Activated CD8-positive, alpha-beta memory T cell treated with anti-CD3 and anti-CD28 coated beads for 1 hour (primary cell): ENCODE measurements at places on chromosomes 16 and 17.

DNA sequence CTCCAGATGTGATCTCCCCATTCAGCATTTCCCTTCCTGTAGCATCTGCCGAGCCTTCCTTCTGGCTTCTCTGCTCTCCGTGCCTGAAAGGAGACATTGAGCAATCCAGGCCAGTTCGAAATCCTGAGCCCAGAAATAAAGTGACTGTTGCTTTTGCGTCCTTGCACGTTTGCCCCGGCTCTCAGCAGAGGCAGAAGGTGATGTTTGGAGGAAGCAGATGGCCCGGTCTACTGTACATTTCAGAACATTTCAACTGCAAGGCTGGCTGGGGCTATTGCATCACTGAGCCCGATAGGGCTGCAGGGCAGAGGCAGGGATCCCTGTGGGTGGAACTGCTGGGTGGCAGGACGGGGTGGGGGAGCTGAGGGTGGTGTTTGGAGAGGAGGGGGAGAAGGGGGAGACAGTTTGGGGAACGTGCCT is 29.4 kb downstream of the IRF8 start:
- DNase-seq: no peak

GRCh38 chr17:7213895-7214299 is 5.7 kb downstream of the DLG4 start:
- DNase-seq: peak; percentile 70

GRCh38 chr16:53478965-53479364 is 24.0 kb downstream of the AKTIP start:
- no peak for DNase-seq

GRCh38 chr16:66886321-66886720 is 6.0 kb downstream of the PDP2 start:
- DNase-seq: no peak

DNA sequence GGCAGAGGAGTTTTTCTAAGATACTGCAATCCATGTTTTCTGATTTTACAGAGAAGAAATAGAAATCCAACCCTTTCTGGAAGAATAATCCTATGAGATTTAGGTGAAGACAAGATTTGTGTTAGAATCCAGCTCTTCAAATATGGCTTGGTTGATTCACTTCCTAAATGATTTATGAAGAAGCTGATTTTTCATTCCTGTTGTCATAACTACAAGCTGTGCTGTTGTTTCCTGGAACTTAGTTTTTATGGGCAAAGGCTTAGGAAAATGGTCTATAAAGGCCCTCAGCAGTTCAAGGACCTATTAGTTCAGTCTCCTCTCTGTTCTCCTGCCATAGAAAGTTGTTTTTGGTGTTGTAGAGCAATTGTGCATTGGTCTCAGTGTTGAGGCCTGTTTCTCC is 174.2 kb upstream of the FAM20A start:
- no peak for DNase-seq

DNA sequence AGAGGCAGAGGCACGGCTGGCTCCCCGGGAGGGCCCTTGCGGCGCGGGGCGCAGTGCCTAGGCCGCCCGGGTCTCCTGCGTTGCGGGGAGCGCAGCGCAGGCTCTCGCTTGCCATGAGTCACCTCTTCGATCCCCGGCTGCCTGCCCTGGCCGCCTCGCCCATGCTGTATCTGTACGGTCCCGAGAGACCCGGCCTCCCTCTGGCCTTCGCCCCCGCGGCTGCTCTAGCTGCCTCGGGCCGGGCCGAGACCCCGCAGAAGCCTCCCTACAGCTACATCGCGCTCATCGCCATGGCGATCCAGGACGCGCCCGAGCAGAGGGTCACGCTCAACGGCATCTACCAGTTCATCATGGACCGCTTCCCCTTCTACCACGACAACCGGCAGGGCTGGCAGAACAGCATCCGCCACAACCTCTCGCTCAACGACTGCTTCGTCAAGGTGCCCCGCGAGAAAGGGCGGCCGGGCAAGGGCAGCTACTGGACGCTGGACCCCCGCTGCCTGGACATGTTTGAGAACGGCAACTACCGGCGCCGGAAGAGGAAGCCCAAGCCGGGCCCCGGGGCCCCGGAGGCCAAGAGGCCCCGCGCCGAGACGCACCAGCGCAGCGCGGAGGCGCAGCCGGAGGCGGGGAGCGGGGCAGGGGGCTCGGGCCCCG is 390 bp downstream of the FOXL1 start:
- DNase-seq: no peak

GRCh38 chr16:333406-334094 is 19.0 kb downstream of the AXIN1 start:
- no peak for DNase-seq

- no peak for DNase-seq
Measured at GRCh38 chr16:75109732-75110243, 6.8 kb downstream of the LDHD start.

- DNase-seq: peak; percentile 57
Measured at GRCh38 chr16:89360760-89361435, 129.5 kb downstream of the ANKRD11 start.

- DNase-seq: no peak
Measured at GRCh38 chr16:63690961-63691360, 1430.9 kb downstream of the CDH11 start.

- no peak for DNase-seq
Measured at GRCh38 chr16:6146874-6147425, 1049.4 kb upstream of the EEF2KMT start.

GRCh38 chr16:2715519-2715918 is 4.5 kb downstream of the PRSS27 start:
- DNase-seq: peak; percentile 61

GRCh38 chr16:2331931-2332267 is 8.6 kb downstream of the ABCA3 start:
- no peak for DNase-seq

- DNase-seq: no peak
Measured at GRCh38 chr17:80374732-80375585, 40.0 kb upstream of the ENDOV start.

GRCh38 chr16:20920799-20921198 is 20.2 kb downstream of the LYRM1 start:
- no peak for DNase-seq

- no peak for DNase-seq
Measured at GRCh38 chr16:80028581-80029380, 428.2 kb upstream of the MAF start.

GRCh38 chr17:5557485-5557884 is 26.8 kb downstream of the NLRP1 start:
- DNase-seq: no peak

GRCh38 chr16:17002565-17002964 is 468.2 kb downstream of the XYLT1 start:
- DNase-seq: no peak

DNA sequence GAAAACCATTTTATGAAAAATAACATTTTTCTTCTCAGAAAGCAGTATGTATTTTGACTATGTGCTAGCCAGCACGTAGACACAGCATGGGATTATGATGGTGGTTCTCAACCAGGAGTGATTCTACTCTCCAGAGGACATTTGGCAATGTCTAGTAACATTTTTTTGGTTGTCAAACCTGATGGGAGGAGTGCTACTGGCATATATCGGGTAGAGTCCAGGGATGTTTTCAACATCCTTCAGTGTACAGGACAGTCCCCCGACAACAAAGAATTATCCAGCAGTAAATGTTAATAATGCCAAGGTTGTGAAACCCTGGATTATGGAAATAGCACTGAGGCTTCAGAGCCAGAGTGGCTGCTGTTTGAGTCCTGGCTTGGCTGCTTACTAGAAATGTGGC is 27.7 kb downstream of the AP2B1 start:
- DNase-seq: no peak

DNA sequence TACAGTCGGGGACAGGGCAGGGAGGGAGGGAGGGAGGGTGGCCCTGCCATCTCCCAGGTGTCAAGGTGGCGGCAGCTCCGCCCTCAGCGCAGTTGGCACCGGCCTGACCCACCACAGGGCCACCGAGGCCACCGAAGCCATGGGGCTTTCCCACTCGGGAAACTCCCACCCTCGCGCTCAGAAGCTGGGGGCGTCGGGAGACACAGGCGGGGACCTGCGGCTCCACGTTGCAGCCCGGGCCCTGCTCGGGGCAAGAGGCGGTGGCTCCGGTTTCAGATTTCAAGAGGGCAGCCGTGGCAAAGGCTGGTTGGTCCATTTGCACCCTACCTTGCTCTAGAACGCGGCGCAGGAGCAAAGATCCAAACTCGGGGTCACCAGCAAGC is 544 bp downstream of the CYB561 start:
- DNase-seq: peak; percentile 21

DNA sequence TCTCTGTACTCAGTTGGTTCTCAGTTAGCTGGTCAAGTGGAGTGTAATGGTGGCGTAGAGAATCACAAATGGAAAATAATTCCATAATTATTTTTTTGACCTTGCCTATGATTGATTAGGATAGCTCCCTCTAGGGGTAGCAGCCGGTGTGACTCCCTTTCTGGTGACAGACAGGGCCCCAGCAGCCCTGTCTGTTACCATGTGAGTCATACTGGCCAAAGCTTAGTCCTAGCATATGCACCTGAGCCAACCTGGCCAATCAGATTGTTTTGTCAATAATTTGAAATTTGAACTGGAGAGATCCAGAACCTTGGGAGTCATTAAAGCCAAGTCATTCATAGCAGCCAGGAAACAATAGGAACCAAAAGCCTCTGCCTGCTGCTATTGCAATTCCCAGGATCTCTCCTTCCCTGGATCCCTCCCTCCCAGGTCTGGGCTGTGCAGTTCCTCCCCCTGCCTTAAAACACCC is 5.6 kb downstream of the PNPO start:
- peak; percentile 42 for DNase-seq

GRCh38 chr17:71313866-71314265 is 807.0 kb upstream of the SOX9 start:
- no peak for DNase-seq

- no peak for DNase-seq
Measured at GRCh38 chr16:84603140-84603816, 14.6 kb downstream of the COTL1 start.

DNA sequence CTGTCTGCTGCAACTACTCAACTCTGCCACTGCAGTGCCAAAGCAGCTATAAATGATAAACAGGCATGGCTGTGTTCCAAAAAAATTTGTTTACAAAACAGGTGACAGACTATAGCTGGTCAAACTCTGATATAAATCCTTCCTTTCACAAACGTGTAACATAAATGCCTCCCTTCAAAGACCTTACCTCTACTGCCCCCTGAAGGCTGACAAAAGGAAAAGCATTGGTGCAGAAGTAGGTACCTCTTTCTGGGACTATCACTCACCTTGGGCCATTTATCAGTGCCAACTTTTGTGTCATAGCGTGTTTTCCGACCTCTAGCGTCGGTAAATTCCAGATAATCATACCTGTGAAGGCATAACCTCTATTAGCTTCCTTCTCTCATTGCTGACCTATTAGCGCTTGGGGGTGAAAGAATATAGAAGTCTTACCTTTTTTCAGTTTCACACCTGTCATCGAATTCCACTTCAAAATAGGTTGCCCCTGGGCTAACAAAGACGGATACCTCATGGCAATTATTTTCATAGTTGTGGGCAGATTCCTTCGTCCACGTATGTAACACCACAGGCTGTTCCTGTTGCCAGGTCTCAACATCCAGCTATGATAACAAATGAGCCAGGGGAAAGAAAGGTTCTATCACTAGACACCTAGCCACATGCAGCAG is 67.9 kb downstream of the ZZEF1 start:
- DNase-seq: no peak

DNA sequence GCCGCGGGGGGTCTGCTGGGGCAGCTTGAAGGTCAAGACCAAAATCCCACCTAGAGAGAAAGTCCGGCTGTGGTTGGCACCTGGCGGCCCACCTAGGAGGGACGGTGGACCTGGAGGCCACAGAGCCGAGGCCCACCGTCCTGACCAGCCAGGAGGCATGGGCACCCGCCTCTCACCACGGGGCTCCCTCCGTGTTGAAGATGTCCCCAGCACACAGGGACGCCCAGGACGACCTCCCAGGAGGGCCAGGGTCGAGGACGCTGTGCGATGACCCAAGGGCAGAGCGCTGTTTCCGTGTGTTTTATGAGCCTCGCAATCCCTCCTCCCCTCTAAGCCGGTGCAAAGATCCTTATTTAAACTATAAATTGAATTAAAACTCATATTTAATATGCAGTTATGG is 131.2 kb downstream of the C16orf95 start:
- DNase-seq: no peak

DNA sequence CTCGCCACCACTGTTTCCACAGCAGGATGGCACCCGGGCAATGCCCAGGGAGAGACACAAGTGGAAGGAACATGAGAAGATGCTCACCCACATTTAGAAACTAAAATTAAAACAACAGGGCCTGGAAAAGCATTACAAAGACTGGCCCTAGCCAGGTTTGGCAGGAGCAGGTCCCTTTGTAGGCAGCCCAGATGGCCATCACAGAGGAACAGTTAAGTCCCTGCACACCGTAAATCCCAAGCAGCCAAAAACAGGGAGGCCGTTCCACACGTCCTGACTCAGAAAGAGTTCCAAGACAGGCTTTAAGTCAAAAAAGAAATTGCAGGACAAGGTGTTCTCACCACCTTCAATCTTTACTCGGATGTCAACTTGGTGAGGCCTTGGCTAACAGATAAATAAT is 127.1 kb downstream of the DYNLRB2 start:
- no peak for DNase-seq

DNA sequence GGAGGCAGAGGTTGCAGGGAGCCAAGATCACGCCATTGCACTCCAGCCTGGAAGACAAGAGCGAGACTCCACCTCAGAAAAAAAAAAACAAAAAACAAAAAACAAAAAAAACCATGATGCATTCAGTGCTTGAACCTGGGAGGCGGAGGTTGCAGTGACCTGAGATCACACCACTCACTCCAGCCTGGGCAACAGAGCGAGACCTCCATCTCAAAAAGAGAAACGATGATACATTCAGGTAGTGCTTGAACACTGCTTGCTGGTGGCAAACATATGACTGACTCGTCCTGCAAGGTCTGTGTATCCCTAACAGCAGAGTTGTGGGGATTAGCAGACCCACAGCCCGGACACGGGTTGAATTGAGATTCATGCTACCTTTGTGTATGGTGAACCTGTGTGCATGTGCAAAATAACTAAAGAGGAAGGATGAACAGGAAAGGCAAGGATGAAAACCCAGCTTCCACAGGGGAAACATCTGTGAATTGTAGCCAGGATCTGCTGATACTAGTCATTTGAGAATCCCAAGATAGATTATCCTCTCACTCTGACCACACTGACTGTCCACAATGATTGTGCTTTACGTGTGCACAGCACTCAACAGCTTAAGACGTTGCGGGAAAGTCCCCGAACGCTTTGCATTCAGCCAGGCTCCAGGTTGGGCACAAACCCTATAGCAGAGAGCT is 52.4 kb upstream of the MRPS23 start:
- no peak for DNase-seq

DNA sequence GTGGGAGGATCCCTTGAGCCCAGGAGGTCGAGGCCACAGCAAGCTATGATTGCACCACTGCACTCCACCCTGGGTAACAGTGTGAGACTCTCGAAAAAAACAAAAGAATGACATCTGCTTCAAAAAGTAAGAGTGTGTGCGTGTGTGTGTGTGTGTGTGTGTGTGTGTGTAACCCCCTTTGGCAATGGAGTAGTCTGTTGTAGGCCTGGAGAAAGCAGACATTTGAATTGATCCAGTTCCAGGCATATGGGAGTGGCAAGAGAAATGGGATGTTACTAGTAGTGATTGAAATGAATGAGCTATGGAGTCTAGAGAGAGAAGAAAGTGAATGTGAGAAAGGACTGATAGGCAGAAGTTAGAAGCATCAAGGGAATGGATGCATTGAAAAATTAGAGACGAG is 9.9 kb downstream of the CASC3 start:
- no peak for DNase-seq
